ENCODE measurements at places on chromosomes 4 and X.

DNA sequence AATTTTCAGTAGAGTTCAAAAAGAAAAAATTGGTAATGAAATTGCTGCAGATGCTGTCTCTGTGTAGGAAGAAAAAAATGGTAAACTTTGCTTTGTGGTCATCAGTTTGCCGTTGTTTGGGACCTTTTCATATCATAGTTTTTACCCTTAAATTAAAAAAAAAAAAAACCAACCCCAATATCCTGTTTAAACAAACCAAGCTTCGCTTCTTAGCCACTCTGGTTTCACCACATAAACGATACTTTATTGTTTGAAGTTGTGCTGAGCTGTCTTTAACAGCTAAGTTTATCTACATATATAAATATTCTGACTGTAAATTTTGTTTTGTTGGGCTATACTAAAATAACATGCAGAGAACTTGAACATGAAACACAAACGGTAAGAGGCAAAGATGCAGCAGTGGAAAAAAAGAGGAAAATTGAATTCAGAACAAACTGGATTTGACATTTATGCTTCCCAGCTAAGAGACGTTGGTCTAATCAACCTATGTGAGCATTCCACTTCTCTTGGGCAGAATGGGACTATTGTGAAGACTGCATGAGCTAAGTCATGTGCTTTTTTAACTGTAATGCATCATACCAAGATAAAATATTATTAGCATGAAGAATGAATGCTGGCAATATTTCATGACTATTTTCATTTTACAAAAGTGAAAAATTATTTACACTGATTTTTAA, 15.7 kb upstream of the H2AZ1 start:
- DNase-seq = no peak

GRCh38 chr4:152063621-152064240, 302.9 kb upstream of the GATB start:
- DNase-seq = peak; percentile 46

DNA sequence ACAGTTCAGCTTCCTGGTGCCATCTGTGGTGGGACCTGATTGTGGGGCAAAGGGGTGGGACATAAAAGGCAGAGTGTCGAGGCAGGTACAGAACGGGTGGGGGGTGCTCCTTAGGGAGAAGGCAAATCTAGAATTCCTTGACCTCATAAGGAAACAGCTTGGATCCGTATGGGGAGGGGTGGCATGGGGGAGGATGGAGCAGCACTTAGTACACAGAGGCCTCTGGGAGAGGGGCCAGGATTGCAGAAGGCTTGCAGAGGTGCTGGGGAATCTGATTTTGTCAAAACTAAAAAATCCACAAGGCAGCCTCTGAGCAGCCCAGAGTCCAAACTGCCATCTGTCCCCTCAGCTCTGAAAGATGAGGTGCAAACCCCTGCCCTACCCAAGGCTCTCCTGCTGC, 2.3 kb upstream of the EMD start:
- DNase-seq = no peak

DNA sequence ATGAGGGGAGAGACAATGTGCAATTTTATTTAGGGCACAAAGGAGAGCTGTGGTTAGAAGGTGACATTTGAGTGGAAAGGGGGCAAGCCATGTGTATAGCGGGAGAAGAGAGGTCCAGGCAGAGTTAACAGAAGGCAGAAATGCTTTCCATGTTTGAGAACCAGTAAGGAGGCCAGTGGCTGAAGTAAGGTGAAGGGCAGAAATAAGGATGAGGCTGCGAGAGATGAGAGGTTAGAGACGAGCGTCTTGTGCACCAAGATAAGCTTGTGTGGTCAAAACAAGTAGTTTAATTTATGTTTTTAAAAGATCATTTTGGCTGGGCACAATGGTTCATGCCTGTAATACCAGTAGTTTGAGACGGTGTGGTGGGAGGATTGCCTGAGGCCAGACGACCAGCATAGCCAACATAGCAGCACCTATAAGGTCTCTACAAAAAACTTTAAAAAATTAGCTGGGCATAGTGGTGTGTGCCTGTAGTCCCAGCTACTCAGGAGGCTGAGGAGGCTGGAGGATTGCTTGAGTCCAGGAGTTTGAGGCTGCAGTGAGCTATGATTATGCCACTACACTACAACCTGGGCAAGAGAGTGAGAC, 8.5 kb downstream of the HTT start:
- no peak for DNase-seq

- DNase-seq = no peak
These were observed 298.5 kb upstream of the AADAT start for GRCh38 chr4:170388255-170388654.

DNA sequence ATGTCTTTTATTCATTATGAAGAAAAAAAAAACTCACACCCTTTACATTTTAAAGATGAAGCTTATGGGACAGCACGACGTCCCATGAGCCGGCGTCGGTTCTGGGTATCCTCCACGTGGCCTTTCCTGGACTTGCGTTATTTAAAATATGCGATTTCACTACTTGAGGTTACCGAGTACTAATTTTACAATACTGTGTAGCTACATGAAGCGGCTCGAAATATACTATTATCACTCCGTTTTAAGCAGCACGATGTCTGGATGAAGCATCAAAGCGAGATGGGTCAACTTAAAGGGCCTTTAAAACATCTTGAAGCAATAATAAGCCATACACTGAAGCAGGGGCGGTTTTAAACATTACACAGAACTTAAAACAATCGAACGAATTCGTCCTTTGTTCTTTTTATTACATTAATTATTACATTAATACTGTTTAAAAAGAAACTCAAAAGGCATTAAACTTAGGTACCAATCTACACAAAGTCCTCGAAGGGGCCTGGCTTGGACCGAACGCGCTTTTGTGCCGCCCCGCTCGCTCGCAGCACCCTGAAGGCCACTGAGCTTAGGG, 1.4 kb upstream of the KLF3 start:
- no peak for DNase-seq

DNA sequence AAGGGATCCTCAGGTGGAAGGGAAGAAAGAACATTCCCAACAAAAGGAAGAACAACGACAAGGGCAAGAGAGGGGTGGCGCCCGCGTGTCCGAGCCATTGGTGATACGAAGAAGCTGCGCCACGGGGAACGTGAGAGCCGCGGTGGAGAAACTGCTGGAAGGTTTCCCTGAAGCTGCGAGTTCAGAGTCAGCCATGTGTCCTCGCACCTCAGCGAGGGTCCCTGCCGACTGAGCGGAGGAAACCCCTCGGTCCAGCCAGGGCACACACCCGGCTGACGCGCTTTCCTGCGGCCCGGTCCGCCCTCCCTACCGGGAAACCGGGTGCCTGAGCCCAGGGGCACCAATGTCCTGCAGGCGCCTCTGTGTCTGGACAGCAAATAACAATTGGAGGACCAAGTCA, 18.0 kb downstream of the IRF2 start:
- DNase-seq = no peak
